ENCODE measurements at places on chromosomes 6 and 20.

GRCh38 chr6:32113386-32114352 lies 4.5 kb upstream of the TNXB start:
- no peak for DNase-seq

GRCh38 chr6:101689156-101689555 lies 295.6 kb downstream of the GRIK2 start:
- no peak for DNase-seq

DNA sequence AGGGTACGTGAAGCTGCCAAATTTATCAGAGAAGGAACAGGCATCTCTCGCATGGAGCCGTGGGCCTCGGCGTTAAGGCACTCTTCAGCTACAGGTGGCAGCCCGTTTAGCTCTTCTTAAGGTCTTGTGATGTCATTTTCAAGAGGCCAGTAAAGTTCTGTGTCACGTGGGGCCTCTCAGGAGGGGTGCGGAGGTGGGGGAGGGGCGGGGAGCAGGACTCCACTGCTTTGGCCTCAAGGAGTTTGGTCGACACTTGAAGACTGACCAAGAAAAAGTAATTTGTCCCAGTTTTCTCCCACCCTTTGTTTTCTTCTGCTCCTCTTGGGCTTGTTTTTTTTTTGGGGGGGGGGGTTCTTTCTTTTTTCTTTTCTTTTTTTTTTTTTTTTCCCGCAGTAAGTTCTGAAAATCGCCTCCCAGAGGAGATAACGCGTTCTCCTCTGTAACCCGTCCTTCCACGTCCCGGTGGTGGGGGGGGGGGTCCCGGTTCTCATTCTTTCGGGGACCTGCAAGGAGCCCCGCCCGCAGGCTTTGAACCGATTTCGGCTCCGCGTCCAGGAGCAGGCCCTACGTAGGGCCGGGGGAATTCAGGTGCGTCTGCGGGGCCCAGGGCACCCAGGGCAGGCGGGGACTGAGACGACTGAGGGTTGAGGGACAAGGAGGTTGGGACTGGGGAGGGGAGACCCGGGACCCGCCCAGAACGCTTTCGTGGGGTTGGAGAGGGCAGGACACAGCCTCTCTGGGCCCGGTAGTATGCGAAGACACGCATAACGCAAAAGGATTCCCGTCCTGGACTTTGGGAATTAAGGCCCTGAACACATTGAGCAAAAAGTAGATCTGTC lies 26.0 kb downstream of the GPX6 start:
- DNase-seq = peak; percentile 3

DNA sequence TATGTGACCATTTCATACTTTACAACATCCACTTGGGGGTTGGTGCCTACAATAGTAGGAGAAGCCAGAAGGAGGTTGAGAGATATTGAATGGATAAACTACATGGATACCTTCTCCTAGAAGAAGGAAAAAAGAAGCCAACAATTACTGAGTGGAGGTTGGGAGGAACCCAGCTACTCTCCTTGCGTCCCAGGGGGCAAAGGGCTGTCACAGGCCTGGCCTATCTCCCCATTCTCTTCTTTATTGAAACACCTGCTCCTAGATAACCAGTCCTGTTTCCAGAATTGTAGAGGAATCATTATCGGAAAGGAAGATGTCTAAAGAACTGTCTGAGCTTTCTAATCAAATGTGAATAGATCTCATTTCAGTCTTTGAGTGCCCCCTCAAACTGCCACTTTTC lies 115.1 kb downstream of the MAP7 start:
- no peak for DNase-seq

GRCh38 chr20:62441987-62442539 lies 14.7 kb upstream of the RBBP8NL start:
- no peak for DNase-seq

- DNase-seq = no peak
These were observed 254.4 kb upstream of the KCNQ5 start for GRCh38 chr6:72367439-72367838.

DNA sequence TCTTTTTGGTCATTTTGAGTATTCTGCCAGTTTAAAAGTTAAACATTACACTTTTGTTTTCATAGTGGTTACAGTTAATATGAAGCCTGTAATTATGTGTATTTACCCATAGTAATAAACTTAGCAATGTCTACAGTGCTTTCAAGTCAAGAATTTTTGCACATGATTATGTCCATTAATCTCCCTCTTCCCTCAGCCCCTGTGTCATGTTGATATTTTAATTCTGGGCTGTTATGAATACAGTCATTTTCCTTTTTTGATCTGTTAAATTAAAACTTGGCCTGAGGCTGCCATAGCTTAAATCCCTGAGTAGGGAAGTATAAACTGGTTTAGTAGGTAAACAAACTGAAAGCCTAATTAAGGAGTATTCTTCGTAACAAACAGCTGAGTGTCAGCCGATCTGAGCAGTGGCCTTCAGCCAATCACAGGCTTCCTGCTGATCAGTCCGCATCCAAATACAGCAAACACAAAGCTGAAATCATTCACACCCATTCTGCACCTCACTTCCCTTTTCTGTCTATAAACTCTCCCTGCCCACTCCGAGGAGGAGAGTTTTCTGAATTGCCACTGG lies 9.5 kb upstream of the SFT2D1 start:
- DNase-seq = no peak

DNA sequence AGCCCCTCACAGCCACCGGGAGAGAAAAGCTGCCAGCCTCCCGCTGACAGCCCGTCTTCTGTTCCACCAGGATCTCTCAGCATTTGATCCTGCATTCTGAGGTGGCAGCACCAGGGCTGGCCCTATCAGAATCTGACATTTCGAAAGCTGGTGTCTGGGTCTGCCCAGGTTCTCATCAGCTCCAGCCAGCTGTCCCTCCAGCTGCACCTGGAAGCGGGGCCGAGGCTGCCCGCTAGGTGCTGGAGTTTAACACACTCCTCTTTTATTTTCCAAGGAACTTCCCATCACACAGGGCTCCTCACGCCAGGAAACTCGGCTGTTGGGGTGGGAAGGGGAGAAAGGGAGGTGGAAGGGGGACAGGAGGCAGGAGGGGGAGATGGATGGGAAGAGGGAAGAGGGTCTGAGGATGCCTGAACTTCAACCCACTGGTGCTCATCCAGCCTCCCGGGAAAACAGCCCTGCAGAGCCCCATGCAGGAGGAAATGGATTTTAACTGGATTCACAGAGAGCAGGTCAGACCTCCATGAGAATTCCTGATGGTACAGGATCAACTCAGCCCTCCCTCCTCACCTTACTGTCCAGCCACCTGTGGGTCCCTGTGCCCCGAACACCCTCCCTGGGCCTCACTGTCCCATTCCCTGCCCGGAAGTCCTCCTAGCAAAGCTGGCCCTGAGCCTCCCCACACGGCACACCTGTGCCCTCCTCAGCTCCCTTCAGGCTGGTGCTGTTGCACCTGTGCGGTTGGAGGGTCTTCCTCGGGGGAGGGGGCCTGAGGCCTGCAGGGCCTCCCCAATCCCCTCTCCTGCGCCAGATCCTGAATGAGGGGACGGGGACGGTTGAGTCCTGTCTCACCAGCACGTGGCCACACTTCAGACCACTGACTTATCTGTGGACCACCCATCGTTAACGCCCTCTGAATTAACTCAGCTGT lies 3.9 kb upstream of the LSM14B start:
- DNase-seq = no peak

DNA sequence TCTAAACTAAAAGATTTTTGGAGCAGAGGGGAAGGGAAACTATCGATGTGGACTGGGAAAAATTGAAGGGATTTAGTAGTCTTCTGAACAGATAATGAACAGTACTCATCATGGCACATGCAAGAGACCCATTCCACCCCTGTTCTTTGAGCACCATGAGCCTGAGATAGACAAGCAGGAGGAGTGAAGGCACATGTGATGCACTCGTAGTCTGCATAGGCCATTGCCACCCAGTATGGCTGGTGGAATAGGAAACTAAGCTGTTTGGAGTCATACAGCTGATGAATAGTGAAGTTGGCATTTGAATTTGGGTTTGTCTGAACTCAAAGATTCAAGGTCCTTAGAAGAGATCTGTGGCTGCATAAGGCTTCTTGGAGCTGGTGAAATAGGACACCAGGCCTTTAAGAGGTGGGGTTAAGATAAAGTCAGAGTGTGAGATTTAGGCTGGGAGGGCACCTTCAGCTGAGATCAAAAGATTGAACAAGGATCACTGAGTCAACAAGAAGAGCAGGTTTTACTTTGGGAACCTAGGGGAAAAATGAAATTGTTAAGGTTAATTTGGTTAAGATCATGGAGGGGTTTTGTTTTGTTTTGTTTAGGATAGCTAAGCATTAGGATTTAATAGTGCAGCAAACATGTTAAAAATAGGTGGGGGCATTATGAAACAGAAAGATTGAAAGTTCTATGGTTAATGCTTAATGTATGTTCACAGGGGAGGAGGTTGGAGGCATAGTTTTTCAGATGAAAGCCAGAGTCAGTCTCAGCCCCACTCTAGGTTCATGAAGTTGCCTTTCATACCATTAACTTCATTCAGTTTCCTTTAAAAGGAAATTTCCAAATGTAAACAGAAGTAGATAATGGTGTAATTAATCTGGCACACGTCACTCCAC lies 148.8 kb downstream of the ARID1B start:
- no peak for DNase-seq

DNA sequence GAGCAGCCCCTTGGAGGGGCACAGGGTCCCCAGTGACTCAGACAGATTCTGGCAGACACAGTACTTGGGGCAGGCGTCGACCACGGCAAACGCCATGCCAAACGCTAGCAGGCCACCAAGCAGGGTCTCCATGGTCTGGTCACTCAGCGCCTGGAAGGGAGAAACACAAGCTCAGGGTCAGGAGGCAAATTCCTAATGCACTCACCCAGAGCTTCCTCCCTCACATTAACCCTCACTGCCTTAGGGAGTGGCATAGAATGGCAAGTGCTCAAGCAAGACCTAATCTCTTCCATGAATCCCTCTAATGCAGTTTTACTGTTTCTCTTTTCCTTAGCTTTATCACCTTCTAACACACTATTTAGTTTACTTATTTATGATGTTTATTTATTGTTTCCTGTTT lies 154.2 kb downstream of the LRFN2 start:
- DNase-seq = no peak

- no peak for DNase-seq
These were observed 53.4 kb upstream of the RNF24 start for GRCh38 chr20:4068708-4069107.

DNA sequence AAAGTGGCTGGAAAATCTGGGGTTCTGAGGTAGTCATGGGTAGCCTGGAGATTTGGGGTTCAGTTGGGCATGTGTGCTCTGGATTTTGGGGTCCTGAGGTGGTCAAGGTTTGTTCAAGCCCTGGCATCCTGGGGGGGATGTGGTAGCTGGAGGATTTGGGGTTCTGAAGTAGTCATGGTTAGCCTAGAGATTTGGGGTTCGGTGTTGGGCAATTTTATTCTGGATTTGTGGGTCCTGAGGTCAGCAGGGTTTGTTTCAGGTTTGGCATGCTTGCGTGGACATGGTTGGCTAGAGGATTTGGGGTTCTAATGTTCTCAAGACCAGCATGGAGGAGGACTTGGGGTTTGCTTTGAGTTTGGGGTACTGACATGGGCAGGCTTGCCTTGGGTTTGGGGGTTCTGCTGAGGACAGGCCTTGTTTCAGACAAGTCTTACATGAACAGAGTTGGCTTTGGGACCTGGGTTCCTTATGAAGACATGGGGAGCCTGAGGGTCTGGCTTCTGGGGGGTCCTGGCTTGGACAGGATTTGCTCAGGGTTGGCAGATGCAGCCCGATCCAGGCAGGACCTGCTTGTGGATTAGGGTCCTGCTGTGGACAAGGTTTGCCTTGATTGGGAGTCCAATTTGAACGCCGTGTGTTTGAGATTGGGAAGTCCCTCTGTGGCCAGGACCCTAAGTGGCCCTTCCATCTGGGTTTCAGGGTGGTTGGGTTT lies 906 bp downstream of the ANKRD60 start:
- DNase-seq = no peak

- DNase-seq = no peak
These were observed 84.3 kb upstream of the TAB2 start for GRCh38 chr6:149233056-149233715.

- DNase-seq = no peak
These were observed 23.7 kb upstream of the TMEM14A start for GRCh38 chr6:52647199-52647598.

- DNase-seq = no peak
These were observed 21.6 kb upstream of the MTRF1L start for GRCh38 chr6:153023977-153024708.

DNA sequence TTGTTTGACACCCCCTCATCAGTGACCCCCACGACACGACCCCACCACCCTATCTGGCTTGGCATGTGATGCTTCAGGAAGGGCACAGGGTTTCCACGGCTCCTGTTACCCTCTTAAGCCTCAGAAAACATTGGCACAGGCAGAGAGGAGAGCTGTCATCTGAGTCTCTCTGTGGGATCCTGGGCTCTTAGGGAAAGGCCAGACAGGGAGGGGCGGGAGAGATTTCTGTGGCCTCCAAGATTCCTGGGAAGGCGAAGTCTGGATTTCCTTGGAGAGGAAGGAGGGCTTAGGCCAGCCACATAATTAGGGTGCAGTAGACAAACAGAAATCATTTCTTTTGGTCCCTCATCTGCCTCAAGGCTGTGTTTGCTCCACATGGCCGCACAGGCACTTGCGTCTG lies 191.6 kb upstream of the SNX9 start:
- no peak for DNase-seq

DNA sequence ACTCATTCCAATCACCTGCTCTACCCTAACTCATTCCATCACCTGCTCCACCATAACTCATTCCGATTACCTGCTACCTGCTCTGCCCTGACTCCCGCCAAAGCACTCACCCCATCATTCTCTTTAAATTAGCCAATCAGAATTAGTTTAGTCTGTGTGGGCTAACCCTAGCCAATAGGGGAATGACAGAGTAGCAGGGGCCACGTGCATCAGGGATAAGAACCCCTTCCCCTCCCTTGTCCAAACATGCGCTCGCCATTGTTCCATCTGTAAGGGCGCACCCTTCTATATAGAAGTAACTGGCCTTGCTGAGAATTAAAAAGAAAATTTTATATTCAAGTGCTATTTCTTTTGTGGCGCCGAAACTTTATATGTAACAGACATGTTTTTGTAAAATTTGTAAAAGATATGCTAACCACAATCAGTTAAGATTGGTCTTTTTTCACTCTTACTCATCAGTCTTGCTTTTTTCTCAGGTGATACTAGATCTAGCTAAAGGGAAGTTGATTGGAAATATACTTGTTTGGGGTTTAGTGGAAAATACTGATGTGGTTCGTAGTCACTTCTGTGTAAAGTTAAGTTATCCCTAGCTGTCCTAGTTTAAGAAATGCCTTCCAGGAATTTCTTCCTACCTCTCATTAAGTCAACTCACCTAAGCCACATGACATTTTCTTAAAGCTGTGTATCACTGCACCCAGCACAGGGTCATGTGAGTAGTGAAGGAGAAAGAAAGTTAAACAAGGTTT lies 16.5 kb downstream of the RTN4IP1 start:
- DNase-seq = no peak

GRCh38 chr6:157980288-157981131 lies 1.2 kb upstream of the SYNJ2 start:
- DNase-seq = no peak

Measured in stimulated activated CD8-positive, alpha-beta memory T cell treated with anti-CD3 and anti-CD28 coated beads, Interleukin-12 subunit alpha, Interleukin-12 subunit beta, amount 100 ng/mL, for 1 hour (primary cell).